ENCODE measurements at places on chromosomes 6 and 20. TPM values are rescaled to one million over a fixed set of nuclear protein-coding genes. Genes with fewer than 3 reads are reported as not detected.

DNA sequence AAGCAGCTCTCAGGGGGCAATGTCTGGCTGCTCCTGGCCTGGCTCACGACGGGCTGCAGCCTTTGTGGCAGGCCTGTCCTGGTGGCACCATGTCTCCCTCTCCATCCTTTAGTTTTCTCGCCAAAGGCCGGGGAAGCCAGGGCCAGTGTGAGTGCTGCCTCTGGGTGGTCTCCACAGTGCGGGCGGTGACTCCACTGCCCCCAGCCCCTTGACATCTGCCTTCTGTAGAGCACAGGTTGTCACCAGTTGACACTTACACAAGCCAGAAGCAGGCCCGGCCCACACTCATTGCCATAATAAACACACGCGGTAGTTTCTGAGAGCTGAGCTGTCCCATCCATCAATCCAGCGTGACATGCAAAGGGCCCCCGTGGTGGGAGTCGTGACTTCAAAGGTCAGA lies 219.5 kb downstream of the TFAP2C start:
- no peak for DNase-seq

The KIF13A gene
- 29.8 TPM for total RNA-seq

The KIF25 gene
- total RNA-seq = under 0.01 TPM

GRCh38 chr6:21033575-21034026 lies 499.3 kb downstream of the CDKAL1 start:
- DNase-seq = no peak

DNA sequence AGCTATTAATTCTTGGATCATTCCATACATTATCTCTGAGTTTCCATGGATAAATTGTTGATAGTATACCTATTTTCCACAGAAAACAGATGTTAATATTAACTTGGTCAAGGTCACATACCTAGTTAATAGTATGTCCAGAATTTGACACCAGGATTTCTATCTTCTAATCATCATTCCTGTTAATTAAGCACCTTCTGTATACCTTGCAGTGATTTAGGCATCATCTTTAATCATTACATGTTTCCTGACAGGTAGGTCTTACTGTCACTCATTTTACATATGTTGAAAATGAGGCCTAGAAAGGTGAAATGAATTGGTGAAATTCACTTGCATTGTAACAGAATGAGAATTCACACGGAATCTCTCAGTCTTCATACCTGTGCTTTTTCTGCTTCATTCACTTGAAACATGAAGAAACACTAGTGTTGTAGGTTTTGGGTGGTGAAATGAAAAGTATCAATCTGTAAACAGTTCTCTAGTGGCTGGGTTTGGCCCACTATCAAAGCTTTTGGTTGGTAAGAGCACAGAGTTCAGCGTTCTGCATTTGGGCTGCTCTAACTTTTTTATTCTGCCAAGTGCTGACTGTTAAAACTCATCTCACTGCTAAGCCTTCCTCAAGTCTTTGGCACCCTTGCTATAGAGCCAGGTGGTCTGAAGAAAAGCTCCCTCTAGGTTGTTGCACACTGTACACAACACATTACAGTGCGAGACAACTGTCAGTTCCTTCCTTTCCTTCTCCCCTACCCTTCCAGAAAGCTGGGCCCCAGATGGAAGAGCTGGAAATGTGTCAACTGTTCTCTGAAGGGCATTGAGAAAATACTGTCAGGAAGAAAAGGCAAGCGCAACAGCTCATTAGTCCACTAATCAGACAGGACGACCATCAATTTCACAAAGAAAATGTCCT lies 57.8 kb upstream of the C20orf144 start:
- no peak for DNase-seq

DNA sequence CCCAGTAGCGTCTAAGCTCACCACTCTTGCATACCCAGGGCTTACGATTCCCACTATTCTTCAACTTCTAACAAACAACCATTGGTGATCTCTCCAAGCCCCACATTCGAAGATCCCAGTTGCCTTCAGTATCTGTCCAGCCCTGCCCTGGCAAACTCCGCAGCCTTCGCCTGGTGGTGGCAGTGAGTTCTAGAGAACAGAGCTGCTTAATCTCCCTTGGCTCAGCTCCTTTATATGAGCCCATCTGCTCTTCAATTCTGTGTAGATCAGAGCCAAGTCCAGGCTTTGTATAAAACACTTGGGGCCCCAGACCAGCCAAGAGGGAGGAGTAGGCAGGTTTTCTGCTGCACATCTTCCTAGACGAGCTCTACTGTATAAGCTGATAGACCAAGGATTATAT lies 193.3 kb downstream of the PHACTR1 start:
- DNase-seq = no peak

DNA sequence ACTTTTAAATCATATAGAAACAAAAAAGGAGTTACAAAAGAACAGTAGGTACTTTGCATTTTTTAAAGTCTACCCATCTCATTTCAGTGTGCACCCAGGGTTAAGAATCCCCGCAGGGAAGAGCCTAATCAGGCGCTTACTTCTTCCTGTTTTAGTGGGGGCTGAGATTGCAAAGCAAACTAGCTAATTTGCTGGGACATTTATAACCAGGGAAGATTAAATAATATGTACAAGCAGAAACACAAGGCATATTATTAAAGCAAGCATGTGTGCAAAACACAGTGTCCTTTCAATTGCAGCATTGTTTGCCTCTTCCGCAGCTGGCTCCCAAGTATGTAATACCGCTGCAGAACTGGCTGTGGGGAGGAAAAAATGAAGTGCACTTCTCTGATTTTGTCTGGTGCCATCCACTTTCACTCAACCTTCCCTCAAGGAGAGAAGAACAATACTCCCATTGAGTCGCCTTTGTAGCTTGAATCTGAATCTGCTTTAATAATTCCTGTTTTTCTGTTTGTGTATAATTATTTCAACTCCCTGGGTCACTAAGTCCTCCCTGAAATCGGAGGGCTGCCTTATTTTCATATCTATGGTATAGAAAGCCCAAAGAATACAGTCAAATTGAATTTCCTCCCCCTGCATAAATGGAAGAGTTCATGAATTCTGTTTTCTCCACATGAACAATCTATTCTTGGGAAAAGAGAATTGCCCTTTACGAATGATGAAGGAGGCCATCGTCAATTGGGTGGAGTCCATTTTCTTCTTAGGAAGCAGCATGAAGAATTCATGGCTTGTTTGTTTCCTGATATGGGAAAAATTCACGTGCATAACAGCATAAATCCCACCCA lies 23.3 kb upstream of the BCAS1 start:
- DNase-seq = no peak

The PAQR8 gene
- total RNA-seq = 15.6 TPM

DNA sequence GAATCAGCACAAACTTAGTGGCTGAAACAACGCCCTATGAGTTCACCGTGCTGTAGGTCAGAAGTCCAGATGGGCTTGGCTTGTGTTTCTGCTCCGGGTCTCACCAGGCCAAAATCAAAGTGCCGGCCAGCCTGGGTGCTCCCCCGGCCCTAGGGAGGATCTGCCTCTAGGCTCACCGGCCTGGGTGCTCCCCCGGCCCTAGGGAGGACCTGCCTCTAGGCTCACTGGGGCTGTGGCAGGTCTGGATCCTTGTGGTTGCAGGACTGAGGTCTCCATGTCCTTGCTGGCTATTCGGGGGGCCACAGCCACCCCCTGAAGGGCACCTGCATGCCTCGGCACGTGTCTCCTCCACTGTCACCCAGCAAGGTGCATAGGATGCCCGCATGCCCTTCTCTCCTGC lies 216.3 kb downstream of the TAF4 start:
- DNase-seq = no peak

- no peak for DNase-seq
Observed at GRCh38 chr6:31007694-31008093, 2.6 kb upstream of the MUC22 start.

The BEND6 gene
- under 0.01 TPM for total RNA-seq

The SLC24A3 gene
- under 0.01 TPM for total RNA-seq
